IMR-90 (cell line): ENCODE measurements at places on chromosomes 5 and 9. TPM values are rescaled to one million over a fixed set of nuclear protein-coding genes. Genes with fewer than 3 reads are reported as not detected.

DNA sequence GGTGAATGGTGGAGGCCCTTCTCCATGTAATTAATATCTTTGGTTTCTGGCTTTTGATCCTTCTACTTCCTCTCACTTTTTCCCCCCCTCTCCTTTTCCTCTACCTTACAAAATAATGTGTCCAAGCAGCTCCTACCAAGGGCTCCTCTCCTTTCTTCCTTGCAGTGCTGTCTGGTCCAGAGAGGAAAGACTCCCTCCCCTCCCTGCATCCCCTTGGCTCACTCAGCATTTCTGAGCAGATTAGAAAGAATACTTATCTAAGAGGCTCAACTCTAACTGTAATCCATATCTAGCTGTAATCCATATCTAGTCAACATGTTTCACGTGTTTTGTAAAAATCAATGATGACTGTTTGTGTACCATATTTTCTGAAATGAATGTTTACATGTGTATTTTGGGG is 97.4 kb downstream of the GAPVD1 start:
- DNase-seq: no peak

Gene ADAMTS16
- 0.03 and 0.09 TPM in 2 replicates for polyA plus RNA-seq

DNA sequence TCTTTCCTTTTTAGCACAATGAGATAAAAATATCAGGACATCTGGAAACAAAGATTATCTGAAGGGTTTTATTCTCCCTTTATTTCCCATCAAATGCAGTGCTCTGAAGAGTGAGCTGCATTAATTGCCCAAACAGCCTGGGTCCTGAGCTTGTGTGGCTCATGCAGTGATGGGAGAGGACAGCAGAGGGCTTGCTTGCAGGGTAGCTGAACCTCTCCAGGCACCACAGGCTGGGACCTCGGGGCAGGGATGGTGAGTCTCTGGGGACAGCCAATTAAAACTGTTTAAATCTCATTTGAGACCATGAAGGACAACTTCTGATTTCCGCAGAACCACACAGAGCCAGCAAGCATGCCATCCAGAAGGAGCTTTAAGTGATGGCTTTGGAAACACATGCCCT is 71.2 kb downstream of the PLAC8L1 start:
- DNase-seq: no peak

DNA sequence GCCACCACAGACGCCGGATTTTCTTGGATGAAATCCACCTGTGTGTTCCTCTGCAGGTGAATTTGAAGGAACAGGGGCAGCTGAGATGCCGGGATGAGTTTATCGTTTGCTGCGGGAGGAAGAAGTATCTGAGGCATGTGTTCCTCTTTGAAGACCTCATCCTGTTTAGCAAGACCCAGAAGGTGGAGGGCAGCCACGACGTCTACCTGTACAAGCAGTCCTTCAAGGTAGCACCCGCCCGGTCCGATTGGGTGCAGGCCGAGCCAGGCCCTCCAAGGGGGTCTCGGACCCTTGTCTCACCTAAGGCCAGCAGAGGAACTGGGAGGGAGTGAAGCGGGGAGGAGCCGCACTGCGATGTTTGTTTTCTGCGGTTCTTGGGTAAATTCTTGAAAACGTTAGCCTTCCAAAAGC is 18.4 kb upstream of the LRRC14B start:
- no peak for DNase-seq

- no peak for DNase-seq
Measured at GRCh38 chr5:178241231-178241663, 8.6 kb upstream of the PHYKPL start.

Gene BAAT
- polyA plus RNA-seq: not detected in 2 replicates

GRCh38 chr5:91885291-91886265 is 502.5 kb upstream of the ARRDC3 start:
- no peak for DNase-seq

- no peak for DNase-seq
Measured at GRCh38 chr9:98781588-98782383, 14.6 kb downstream of the ANKS6 start.

Gene PCDHB6
- polyA plus RNA-seq: 0.07 and 0.11 TPM in 2 replicates

Gene GRXCR2
- polyA plus RNA-seq: not detected in 2 replicates

GRCh38 chr5:68489556-68489955 is 274.0 kb downstream of the PIK3R1 start:
- no peak for DNase-seq

DNA sequence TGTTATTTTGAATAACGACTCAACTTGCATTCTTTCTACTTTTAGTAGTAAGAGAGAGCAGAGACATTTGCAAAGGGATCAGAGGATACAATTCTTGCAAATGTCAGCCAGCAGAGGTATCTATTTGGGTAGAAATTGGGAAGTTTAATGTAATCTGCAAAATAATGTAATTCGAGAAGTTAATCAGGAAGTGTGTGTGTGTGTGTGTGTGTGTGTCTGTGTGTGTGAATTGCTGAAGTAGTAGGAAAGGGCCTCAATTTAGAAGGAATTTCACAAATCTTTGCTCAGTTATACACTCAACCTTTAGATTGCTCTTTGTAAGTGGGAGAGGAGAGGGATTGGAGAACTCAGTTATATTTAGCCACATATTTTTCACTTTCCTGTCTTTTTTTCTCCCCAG is 11.0 kb upstream of the IFNA1 start:
- no peak for DNase-seq

Gene NEUROG1
- polyA plus RNA-seq: not detected in 2 replicates

DNA sequence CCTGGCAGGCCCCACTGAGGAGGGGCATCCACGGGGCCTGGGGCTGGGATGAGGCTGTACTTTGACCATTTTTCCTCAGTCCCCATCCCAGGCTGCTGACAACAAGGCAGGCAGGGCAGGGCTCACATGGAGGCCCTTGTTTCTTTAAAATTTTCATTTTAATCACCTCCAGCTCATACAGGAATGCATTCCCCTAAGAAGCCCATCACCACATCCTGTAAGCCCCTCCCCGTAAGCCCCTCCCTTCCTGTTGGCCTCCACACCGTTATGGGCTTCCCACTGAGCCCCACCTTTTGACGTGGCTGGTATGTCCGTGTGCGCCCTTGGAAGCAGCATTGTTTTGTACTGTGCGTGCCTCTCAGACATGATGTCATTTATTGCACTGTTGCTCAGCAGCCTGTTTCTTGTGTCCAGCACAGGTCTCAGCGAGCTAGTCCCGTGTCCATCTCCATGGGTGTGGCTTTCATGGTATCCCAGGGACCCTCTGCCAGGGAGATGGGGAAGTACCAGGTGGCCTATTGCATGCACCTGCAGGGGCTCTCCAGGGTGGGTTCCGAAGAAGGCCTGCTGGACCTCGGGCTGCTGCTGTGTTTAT is 22.4 kb downstream of the PHF2 start:
- DNase-seq: no peak

GRCh38 chr5:96919754-96920197 is 16.1 kb upstream of the LNPEP start:
- DNase-seq: no peak

GRCh38 chr5:94702729-94703128 is 84.3 kb downstream of the SLF1 start:
- DNase-seq: no peak

Gene RNF224
- polyA plus RNA-seq: not detected in 2 replicates

- DNase-seq: peak; percentile 28
Measured at GRCh38 chr5:170638454-170639220, 134.8 kb downstream of the KCNIP1 start.

Gene DNAH5
- 1.7 and 1.9 TPM in 2 replicates for polyA plus RNA-seq

Gene NKD2
- polyA plus RNA-seq: not detected in 2 replicates

DNA sequence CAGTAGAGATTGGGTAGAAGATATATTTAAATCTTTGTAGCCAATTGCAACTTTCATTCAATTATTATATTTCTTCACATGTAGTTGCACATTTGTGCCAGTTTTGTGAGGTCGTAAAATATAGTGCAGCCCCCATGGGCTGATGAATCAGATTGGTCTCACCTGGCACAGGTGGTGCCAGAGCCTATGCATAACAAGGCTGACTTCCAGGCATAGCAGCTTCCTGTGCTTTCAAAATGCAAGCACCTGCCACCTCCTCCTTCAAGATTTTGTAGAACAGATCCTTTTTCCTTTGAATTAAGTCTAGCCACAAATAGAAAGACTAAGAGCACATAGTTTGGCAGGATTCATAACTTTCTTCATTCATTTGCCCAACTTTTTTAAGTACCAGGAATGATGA is 87.1 kb downstream of the STARD4 start:
- no peak for DNase-seq

GRCh38 chr9:89037891-89038290 is 46.6 kb downstream of the S1PR3 start:
- DNase-seq: no peak

Gene SOX30
- not detected in 2 replicates for polyA plus RNA-seq

Gene PAEP
- polyA plus RNA-seq: not detected in 2 replicates

Gene SPATA6L
- 0.60 and 0.84 TPM in 2 replicates for polyA plus RNA-seq

- no peak for DNase-seq
Measured at GRCh38 chr5:10289353-10289752, 18.3 kb downstream of the CMBL start.

DNA sequence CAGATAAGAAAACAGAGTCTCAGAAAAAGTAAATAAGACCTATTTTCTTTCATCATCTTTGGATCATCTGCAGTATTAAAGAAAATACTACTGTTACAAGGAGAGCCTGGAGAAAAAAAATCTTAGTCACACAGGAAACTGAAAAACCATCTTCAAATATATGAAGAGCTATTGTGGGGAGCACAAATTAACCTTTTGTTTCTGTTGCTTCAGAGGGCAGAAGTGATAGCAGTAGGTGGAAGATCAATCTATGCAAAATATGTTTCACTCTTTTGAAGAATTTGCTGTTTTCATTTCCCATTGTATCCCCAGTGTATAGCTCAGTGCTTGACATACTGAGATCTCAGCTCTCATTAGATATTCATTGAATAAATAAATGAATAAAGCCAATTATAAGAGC is 13.1 kb upstream of the CEMIP2 start:
- no peak for DNase-seq

DNA sequence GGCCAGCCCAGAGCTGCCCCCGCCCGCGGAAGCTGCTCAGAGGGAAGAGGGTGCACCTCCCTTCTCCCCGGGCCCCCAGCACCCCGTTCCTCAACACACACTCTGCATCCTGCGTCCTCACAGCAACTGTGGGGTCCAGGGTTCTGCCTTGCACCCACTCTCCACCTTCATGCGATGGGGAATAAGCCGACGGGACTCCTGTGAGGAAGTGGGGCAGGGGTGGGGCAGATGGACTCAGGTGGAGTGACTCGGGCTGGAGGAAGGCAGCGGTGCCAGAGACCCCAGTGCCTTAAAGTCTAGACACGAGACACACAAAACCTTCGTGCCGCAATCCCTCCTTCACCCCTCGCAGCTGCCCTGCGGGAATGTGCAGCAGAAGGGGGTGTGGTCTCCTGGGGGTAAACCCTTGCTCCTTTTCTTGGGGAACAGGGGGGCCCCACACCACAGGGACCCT is 8.6 kb downstream of the BRD3 start:
- DNase-seq: no peak

DNA sequence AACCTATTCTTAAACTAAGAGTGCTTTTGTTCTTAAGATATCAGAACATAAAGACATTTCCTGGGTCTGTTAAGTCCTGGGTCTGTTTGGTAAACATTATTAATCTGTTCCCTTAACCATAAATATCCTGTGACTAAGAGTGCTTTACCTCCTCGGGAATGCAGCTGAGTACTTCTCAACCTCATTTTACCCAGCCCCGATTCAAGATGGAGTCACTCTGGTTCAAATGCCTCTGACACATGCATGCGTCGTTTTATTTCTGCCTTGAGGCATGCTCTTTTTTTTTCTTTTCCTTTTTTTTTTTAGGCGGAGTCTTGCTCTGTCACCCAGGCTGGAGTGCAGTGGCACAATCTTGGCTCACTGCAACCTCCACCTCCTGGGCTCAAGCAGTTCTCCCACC is 39.8 kb upstream of the FBXL17 start:
- DNase-seq: peak; percentile 16

- DNase-seq: no peak
Measured at GRCh38 chr9:92649007-92649406, 20.9 kb downstream of the IPPK start.

Gene THG1L
- 12.8 and 15.2 TPM in 2 replicates for polyA plus RNA-seq

GRCh38 chr9:124033967-124034366 is 22.4 kb downstream of the LHX2 start:
- no peak for DNase-seq

DNA sequence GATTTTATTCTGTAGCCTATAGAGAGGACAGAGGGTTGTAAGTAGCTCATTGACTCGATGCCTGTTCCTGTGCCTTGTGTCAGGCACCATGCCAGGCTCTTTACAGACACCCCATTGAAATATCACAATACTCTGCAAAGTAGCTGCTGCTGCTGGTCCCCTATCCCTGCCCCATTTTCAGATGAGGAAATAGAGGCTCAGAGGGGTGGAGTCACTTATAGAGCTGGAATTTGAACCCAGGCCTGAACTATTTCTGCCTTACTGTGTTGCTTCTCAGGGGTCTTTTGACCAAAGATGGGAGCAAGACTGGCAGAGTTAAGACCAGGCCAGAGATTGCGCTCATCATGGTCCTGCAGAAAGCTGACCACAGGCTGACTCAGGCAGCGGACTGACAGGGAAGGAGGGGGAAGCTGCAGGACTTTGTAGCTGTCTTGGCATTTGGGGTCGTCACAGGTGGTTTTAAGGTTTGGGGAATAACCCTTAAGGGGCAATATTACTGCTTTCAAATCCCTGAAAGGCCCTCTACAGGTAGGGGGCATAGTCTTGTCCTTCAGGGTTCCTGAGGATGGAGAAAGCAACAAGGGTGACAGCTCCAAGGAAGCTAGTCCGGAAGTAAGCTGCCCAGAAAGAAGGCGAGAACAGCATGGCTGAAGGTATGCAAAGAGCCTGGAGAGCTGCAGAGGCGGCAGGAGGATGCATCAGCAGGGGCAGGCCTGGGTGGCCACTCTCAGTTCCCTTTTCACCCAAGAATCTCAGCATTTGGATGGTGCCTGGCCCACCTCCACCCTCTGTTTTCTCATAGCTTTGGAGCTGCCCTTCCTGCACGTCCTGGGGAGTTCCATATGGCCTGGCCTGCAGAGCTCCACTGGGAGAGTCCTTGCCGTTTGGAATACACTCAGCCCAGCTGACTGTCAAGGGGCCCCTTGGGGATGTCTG is 18.3 kb upstream of the NDST1 start:
- DNase-seq: peak; percentile 71

Gene PCDHGA8
- 0.87 and 0.89 TPM in 2 replicates for polyA plus RNA-seq

- DNase-seq: no peak
Measured at GRCh38 chr5:138668451-138669380, 84.5 kb upstream of the CTNNA1 start.
